HCT116 (cell line): ENCODE measurements at places on chromosomes 2 and 18.

DNA sequence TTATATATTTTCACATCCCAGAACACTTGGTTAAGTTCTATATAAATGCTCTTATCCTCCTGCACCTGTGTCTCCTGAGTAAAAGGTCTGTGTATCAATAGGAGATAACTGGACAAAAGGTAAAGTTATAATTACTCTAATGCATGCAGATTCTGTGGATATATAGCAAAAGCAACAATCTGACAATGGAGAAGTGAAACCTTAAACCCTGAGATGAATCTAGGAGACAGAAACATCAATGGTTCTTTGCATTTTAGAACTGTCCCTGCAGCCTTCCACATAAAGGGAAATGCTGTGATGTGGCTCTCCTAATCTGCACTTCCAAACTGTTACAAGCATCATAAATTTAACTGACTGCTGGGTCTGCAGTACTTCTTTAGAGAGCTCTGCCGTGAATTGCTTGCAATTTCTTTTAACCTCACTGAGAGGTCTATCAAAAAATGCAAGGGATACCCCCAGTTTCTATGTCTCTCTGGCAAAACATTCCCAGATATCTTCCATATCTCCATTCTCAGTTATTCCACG, 42.8 kb upstream of the FSIP2 start:
- no peak for DNase-seq

- no peak for DNase-seq
These were observed 175.2 kb upstream of the CCDC150 start for GRCh38 chr2:196464311-196464710.

- no peak for DNase-seq
These were observed 11.9 kb downstream of the NR4A2 start for GRCh38 chr2:156320486-156321098.

- no peak for DNase-seq
These were observed 77.5 kb downstream of the NDUFA10 start for GRCh38 chr2:239947729-239948045.

GRCh38 chr2:133431289-133431688, 137.0 kb downstream of the NCKAP5 start:
- no peak for DNase-seq

GRCh38 chr2:113705982-113706523, 50.4 kb downstream of the SLC35F5 start:
- no peak for DNase-seq

DNA sequence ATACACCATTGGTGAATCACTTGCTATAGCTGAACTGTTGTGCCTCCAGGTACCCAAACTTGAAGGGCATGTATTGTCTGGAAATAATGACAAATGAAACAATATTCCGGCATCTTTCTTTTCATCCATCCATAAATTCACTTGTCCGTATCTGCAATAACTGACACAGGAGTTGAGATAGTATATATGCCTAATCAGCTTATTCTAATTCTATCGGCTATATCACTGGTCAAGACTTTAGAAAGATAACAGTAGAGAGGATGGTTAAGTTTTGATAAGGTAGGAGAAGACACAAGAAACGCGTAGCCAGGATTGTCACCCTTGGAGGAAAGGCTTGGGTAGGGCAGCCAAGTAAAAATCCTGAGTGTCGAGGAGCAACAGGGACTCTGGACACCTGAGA, 1634.6 kb upstream of the CELF4 start:
- no peak for DNase-seq

GRCh38 chr18:62164855-62165487, 21.9 kb downstream of the PIGN start:
- no peak for DNase-seq

GRCh38 chr2:238761868-238762267, 86.0 kb upstream of the TWIST2 start:
- no peak for DNase-seq

GRCh38 chr18:23861805-23862470, 152.6 kb upstream of the TTC39C start:
- DNase-seq = no peak

DNA sequence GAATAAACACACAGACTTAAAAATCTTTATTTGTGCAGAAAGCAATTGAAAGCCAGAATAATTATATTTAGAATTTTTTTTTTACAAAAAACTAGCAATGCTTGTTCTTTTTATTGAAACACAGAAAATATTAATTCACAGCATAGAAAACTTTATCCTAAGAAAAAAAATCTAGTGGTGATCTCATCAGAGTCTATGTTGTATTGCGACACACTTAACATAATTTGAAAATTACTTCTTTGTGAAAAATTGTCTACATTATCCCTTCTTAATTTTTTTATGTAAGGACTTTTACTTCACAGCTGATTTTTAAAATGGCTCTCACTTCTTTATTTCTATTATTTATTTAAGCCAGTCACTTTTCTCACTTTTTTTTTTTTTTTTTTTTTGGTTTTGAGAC, 103.4 kb downstream of the LDLRAD4 start:
- DNase-seq = no peak

- no peak for DNase-seq
These were observed 2.0 kb upstream of the TUBB6 start for GRCh38 chr18:12305930-12306629.

GRCh38 chr18:68564351-68564750, 150.6 kb downstream of the TMX3 start:
- no peak for DNase-seq

- DNase-seq = peak; percentile 34
These were observed 178.1 kb upstream of the PKDCC start for GRCh38 chr2:41869542-41870264.

DNA sequence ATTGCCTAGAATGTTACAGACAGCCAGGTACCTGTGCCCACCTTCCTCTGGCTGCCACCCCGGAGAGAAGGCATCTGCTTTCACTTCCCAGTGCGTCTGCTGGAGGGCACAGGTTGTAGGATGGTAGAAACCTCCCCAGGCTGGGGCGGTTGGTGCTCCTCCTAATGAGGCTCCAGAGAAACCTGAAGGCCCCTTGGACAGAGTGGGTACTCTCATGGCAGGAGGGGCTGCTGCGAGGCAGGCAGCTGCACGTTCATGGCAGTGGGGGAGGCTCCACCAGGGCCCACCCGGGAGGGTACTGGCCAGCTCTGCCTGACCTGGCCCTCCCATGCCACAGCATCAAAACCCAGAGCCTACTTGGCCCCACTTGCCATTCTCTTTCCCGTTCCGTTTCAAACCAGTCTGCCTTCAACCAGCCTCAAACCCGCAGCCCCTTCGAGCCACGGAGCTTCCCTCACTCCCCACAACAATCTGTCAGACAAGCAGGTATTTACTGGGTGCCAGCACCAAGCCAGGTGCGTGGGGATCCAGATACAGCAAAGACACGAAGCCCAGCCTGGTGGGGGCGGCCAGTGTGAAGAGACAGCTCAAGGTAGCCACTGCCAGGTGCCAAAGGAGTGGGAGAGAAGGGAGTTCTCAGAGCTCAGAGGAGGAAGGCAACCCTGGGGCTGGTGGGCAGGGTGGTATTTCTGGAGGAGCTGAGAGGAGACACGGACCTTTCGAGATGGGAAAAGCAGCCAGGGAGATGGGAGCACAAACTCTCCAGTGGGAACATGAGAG, 229.6 kb downstream of the LOXHD1 start:
- no peak for DNase-seq

DNA sequence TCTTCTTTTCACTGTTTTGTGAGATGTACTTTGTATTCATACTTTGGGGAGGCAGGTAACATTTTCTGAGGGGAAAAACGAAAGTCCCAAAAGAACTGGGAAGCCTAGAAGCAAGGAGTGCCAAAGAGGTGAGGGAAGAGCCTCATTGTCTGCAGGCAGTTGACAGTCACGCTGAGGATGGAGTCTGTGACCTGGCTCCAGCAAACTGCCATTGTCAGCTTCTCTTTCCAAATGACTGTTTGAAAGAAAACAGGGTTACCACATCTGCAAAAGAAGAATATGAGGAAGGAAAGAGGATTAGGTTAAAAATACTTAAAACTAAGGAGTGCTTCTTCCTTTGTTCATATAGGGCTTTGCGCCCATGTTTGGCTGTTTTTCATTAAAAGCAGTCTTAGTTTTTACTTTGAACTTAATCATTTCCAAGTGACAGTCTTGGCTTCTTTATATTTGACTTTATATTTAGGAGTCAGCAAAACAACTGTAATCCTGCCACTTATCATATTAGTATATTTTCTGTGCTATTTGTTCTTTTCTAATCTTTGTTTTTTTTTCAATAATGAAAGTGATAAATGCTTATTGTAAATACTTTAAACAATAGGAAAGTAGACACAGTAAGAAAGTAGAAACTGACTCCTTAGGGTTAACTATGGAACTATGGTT, 35.0 kb downstream of the CERS6 start:
- no peak for DNase-seq
